CD4-positive, alpha-beta T cell (primary cell): ENCODE measurements at places on chromosomes 16 and 17. TPM values are rescaled to one million over a fixed set of nuclear protein-coding genes. Genes with fewer than 3 reads are reported as not detected.
A peak's percentile ranks its signal among the peaks of the same experiment; 100 is the strongest.

DNA sequence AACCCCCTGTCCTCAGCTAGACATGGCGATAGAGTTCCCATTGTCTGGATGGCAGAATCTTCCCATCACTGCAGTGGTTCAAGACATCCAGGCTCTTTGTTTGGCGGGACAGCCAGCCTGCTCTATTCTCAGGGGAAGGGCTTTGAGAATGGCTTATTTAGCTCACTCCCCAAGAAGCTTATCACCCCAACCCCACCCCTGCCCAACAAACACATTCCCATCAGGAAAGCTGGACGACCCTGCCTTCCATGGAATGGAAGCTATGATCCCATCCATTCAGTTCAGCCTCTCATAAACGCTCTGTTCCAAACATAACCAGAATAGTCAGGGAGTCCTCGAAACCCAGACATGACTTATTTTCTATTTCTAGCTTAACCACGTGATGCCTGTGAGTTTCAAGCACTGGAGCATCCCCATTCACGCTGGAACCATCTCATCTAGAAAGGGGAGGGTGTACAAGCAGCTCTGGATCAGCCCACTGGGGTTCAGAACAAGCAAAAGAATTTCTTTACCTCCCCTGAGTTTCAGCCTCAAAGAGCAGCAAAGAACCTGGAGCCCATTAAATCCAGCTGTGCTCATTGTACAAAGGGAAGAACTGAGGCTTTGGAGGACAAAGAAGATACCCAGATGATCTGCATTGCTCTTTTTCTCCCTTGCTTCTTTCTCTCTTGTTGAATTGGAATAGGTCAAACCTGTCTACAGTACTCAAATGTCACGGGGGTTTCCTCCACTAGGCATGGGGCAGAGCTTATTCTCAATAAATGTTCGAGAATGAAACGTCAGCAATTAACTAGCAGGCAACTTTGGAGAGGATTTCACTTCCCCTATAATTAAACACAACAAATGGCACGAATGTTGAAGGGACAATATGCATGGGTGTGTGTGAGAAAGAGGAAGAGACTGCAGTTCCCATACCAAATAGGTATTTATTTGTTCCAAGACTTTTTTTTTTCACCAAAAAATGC lies 93.1 kb downstream of the XYLT1 start:
- no peaks in the 10 kb centered on the region for H3K27me3 ChIP-seq
- DNase-seq, result no peak
- H3K4me1 ChIP-seq, result peaks cover 57% of the 10 kb centered on the region
- no peak overlapping the region for H3K4me3 ChIP-seq

DNA sequence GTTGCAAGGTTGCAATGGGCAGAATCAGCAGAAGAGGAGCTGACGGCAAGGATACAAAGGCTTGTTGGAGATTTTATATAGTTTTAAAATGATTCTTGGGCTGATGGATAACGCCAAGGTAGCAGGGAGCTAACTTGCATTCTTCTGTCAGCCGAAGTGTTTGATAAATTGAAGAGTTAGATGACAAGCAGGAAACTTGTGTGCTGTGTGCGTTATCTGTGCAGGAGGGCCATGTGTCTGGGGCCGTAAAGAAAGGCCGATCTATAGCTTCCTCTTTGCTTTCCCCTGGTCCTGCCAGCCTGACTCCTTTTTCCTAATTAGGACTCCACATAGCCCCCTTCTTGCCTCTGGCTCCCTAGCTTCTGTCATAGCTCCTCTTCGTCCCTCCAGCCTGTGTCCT lies 6.7 kb upstream of the WWOX start:
- DNase-seq, result no peak
- no peaks in the 10 kb centered on the region for H3K36me3 ChIP-seq
- no peaks in the 10 kb centered on the region for H3K4me1 ChIP-seq
- H3K4me3 ChIP-seq, result no peak overlapping the region

GRCh38 chr17:48575066-48575582 lies 3.0 kb downstream of the HOXB4 start:
- H3K4me1 ChIP-seq, result peaks cover 38% of the 10 kb centered on the region
- H3K36me3 ChIP-seq, result no peaks in the 10 kb centered on the region
- H3K27me3 ChIP-seq, result peaks cover 17% of the 10 kb centered on the region

DNA sequence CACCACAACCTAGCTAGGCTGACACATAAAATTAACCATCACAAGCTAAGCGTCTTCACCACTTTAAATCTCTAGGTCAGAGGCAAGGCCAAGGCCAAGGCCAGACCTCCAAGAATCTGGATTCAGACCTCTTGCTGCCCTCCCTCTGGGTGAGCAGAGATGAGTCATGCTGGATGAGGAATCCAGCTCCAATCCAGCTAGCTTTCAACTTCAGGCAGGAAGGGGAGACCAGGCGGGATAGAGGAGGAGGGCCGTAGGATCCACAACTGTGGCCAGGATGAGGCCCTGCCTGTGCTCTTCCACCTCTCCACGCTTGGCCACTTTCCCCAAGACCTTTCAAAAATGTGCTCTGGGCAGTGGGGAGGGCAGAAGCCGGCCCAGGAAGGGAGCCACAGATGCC lies 14.7 kb downstream of the LRRC75A start:
- H3K36me3 ChIP-seq, result no peaks in the 10 kb centered on the region
- no peak overlapping the region for H3K27ac ChIP-seq
- DNase-seq, result no peak

DNA sequence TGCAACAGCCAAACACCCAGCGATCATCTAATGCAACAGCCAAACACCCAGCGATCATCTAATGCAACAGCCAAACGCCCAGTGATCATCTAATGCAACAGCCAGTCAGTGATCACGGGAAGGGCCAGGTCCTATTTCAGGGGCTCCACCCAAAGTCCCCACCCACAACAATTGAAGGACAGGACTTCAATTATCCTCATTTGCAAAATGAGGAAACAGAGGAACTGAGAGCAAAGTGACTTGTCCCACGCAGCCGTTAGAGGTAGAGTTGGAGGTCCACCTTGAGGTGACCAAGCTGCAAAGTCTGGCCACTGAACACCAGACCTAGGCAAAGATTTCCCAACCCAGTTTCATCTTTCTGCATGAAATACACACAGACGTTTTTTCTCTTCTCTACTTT lies 3.7 kb downstream of the ZG16B start:
- peaks cover 14% of the 10 kb centered on the region for H3K4me1 ChIP-seq
- DNase-seq, result no peak
- H3K27ac ChIP-seq, result no peak overlapping the region
- no peaks in the 10 kb centered on the region for H3K27me3 ChIP-seq
- H3K36me3 ChIP-seq, result no peaks in the 10 kb centered on the region

- peaks cover 12% of the 10 kb centered on the region for H3K36me3 ChIP-seq
- no peak overlapping the region for H3K4me3 ChIP-seq
- peaks cover 8% of the 10 kb centered on the region for H3K4me1 ChIP-seq
These were observed 23.7 kb downstream of the TSPOAP1 start for GRCh38 chr17:58304750-58305486.

DNA sequence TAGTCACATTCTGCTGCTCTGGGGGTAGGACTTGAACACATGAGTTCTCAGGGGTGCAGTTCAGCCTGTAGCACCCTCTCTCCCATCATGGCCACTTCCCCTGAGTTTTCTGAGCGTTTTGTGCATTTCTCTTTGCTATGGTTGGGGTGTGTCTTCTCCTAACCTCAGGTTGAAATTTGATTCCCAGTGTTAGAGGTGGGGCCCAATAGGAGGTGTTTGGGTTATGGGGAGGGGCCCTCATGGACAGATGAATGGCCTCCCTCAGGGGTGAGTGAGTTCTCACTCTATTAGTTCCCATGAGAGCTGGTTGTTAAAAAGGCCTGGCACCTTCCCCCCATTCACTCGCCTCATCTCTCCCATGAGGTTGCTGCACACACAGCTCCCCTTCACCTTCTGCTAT lies 101.1 kb downstream of the FOXL1 start:
- no peak overlapping the region for H3K4me3 ChIP-seq
- H3K36me3 ChIP-seq, result no peaks in the 10 kb centered on the region
- peaks cover 7% of the 10 kb centered on the region for H3K27me3 ChIP-seq
- no peaks in the 10 kb centered on the region for H3K4me1 ChIP-seq
- DNase-seq, result no peak

- no peak for DNase-seq
- H3K36me3 ChIP-seq, result no peaks in the 10 kb centered on the region
- no peak overlapping the region for H3K4me3 ChIP-seq
- peaks cover 22% of the 10 kb centered on the region for H3K27me3 ChIP-seq
These were observed 20.5 kb upstream of the JPH3 start for GRCh38 chr16:87581857-87582215.

DNA sequence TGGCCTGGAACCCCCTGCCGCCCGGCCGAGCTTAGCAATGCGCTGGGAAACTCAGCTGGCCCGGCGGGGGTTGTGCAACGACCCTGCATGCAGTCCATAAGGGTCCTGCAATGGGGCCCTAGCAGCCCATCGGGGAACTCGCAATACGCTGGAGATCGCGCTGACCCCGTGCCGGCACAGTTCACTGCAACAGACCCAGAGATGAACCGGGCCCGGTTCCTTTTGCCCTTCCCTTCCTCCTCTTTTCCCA lies 375 bp downstream of the SLC25A11 start:
- H3K36me3 ChIP-seq, result peaks cover 47% of the 10 kb centered on the region
- H3K27me3 ChIP-seq, result no peaks in the 10 kb centered on the region
- peak overlapping the region; percentile 77 for H3K27ac ChIP-seq
- DNase-seq, result no peak

DNA sequence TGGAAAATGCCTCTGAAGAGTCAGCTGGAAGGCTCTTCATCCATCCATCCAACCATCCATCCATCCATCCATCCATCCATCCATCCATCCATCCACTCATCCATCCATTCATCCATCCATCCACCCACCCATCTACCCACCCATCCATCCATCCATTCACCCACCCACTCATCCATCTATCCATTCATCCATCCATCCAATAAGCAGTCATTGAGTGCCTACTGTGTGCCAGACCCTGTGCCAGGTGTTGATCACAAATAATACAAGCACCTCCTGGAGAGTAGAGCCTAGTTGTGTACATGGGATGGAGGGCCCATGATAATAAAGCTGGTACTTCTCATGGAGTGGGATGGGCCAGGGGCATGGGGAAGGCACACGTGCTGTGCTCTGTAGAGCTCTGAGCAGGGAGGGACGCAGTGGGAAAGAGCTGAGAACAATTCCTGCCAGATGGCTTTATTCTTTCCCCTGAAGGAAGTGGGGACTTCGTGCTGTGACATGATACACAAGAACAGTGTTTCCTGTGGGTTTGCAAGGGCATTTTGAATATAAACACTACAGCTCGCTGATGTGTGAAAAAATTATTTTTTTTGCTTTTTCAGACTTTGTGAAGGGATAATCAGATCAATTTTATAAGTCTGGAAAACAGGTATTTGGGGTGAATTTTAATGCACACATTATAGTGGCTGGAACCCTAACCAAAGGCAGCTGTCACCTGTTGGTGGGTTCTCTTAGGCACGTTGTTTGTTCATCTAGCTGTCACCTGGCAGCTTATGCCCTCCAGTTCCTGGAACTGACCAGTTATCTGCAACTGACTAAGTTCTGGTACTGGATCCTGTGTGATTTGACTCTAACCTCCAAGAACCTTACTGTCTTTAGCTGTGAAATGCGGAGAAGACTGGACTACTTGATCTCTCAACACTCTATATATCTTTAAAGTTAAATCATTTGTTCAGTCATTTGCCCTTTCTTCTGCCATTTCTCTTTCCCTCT lies 61.3 kb downstream of the PRKCB start:
- no peak for DNase-seq
- no peaks in the 10 kb centered on the region for H3K27me3 ChIP-seq
- H3K4me3 ChIP-seq, result no peak overlapping the region
- H3K27ac ChIP-seq, result no peak overlapping the region
- no peaks in the 10 kb centered on the region for H3K36me3 ChIP-seq

- no peaks in the 10 kb centered on the region for H3K4me1 ChIP-seq
- no peak overlapping the region for H3K27ac ChIP-seq
- H3K4me3 ChIP-seq, result no peak overlapping the region
- no peaks in the 10 kb centered on the region for H3K27me3 ChIP-seq
- H3K36me3 ChIP-seq, result peaks cover 6% of the 10 kb centered on the region
These were observed 87.3 kb downstream of the MAP2K6 start for GRCh38 chr17:69501591-69502468.

- no peaks in the 10 kb centered on the region for H3K36me3 ChIP-seq
- peaks cover 11% of the 10 kb centered on the region for H3K27me3 ChIP-seq
- H3K4me1 ChIP-seq, result peaks cover 26% of the 10 kb centered on the region
- DNase-seq, result peak; percentile 31
These were observed at the start of gene ACE for GRCh38 chr17:63476854-63477479. ACE (plus strand) TSS chr17:63477061; CDS start chr17:63477095, 34 bp downstream.

DNA sequence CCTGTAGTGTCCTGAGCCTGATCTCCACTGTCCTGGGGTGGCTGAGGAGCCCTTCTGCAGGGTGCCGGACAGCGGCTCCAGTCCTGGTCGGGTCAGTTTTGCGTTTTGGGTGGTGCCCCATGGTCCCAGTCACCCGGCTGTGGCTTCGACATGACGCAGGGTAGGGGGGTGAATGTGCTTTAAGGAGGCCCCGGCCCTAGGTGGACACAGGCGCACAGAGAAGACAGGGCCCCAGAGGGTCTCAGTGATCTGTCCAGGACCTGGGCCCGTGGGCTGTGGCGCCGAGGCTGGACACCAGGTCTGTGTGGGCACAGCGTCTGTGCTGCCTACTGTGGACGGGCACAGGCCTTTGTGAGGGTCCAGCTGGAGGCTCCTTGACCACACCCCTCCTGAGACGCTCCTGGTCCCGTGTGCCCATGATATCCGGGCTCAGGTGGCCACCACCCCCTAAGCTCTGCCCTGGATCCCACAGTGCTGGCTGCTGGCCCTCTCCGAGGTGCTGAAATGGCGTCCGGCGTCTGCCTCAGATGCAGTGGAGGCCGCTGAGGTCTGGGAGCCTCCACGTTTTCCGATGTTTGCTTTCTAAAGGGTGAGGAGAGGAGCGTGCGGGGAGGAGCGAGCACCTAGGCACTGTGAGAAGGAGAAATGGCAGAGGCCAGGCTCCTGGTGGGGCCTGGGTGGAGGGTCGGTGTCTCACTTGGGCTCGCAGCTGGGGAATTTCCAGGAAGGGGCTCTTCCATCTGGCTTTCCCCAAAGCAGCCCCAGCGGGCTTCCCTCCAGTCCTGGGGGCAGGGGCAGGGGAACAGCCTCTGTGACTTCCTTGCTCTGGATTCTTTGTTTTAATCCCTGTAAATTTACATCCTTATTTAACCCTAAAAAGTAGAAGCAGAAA lies 56.1 kb upstream of the ACSF3 start:
- H3K4me1 ChIP-seq, result peaks cover 33% of the 10 kb centered on the region
- H3K27ac ChIP-seq, result no peak overlapping the region
- H3K4me3 ChIP-seq, result no peak overlapping the region
- DNase-seq, result no peak

DNA sequence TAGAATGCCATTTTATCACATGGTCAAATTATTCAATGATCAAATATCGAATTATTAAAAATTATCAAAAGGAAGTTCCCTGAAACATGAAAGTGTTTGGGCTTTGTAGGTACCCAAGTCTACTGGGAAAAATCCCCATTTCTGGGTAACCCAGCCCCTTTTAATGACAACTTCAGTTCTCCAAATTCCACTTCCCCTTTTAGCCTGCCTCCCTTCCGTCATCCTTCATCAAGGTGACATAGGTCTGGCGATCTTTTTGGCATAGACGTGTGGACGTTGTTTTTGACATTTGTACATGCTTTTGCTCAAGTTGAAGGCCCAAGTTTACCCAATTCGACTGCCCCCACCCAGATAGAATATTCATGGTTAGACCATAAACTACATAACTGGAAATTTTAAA lies 660.9 kb downstream of the MAF start:
- H3K36me3 ChIP-seq, result no peaks in the 10 kb centered on the region
- no peak overlapping the region for H3K27ac ChIP-seq
- no peaks in the 10 kb centered on the region for H3K27me3 ChIP-seq
- DNase-seq, result peak; percentile 11
- no peaks in the 10 kb centered on the region for H3K4me1 ChIP-seq

The RAB26 gene
- not detected for total RNA-seq

The YBX2 gene
- 0.56 TPM for total RNA-seq

The CA4 gene
- not detected for total RNA-seq

The ESRP2 gene
- not detected for total RNA-seq

The RNFT1 gene
- 19.9 TPM for total RNA-seq

The PRRT2 gene
- total RNA-seq, result 2.3 TPM

The TEDC2 gene
- 0.17 TPM for total RNA-seq

The HASPIN gene
- total RNA-seq, result 0.22 TPM

The AXIN2 gene
- total RNA-seq, result 47.9 TPM

The NTHL1 gene
- total RNA-seq, result 2.7 TPM

The TOX3 gene
- total RNA-seq, result not detected

The CCL22 gene
- total RNA-seq, result not detected
